Stimulated activated CD4-positive, alpha-beta T cell treated with anti-CD3 and anti-CD28 coated beads, Interleukin-2, amount 100 ng/mL, for 24 hours (primary cell): ENCODE measurements at places on chromosomes 2 and 18.

GRCh38 chr2:146572598-146572997 is 1272.2 kb upstream of the ACVR2A start:
- no peak for DNase-seq

DNA sequence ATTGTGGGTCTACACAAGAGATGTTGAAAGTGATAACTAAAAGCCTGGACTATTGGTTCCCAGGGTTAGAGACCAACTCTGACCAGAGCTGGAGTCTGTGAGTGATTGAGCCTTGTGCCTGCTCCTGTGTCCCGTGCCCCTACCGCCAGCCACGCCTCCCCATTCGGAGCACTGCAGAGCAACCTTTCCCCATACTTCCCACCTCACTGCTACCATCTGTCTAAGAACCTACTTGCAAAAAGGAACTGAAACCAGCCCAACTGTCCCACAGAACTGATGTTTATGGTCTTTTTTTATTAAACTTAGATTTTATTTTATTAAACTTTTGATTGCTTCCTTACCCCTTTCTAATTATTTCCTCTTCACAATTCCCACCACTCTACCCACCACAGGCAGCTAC is 300.3 kb upstream of the MGAT5 start:
- DNase-seq = no peak

DNA sequence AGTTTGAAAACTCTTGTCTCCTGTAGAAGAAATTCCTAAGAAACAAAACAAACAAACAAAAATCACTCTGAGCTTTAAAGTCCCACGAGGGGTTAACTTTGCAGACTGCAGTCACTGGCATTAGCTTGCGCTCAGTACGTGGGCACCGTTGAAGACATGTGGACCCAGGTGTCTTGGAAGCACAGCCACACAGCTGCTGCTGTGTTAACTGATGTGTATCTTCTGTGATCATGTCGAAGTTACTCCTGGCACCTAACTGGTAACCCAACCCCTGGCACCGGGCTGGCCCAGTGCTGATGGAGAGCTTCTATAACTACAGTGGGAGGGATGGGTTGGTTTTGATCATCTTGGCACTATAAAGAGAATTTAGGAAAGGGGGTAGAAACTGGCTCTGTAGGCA is 51.6 kb upstream of the FHL2 start:
- DNase-seq = no peak

DNA sequence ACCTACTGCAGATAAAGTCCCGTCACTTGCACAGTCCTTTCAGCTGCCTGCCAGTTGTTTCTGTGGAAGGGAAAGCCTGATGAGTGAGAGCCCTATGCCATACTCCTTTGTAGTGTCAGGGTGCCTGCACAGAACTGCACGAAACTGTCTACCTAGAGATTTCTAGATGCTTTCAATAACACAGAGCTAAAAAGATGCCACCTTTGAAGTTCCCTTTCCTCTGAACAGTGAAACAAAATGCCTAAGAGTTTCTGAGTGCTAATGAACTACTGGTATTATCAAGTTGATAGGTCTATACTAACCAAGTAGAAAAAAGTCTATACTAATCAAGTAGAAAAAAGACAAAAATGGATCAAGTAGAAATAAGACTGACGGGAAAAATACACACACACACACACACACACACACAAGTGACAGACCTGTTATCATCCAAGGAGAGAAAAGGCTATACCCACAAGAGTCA is 79.0 kb downstream of the TLK1 start:
- peak; percentile 10 for DNase-seq

- DNase-seq = peak; percentile 78
Observed at GRCh38 chr2:199739413-199740110, 111.4 kb downstream of the FTCDNL1 start.

DNA sequence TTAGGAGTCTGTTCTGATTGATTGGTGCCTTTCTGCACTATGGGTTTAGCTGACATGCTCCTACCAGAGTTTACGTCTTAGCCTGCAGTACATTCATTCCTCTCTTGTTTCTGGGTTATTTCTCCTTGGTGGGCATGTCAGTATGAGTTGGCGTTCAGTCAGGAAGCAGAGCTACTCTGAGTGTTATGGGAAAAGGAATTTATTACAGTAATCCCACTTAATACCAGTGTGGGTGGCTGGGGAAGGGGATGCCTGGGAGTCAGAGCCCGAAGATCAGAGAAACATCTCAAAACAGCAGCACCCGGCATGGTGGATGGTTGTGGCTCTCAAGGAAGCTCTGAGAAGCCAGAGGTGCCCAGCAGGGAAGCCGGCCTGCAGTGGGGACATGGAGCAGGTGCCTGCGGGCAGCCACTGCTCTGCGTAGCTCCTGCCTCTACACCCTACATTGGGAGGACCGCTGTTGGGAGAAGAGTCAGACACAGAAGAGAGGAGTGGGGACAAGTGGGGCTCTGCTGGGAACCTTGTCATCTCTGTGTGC is 48.9 kb downstream of the RAB31 start:
- DNase-seq = no peak

GRCh38 chr2:130827502-130828251 is 9.0 kb upstream of the ARHGEF4 start:
- DNase-seq = no peak

DNA sequence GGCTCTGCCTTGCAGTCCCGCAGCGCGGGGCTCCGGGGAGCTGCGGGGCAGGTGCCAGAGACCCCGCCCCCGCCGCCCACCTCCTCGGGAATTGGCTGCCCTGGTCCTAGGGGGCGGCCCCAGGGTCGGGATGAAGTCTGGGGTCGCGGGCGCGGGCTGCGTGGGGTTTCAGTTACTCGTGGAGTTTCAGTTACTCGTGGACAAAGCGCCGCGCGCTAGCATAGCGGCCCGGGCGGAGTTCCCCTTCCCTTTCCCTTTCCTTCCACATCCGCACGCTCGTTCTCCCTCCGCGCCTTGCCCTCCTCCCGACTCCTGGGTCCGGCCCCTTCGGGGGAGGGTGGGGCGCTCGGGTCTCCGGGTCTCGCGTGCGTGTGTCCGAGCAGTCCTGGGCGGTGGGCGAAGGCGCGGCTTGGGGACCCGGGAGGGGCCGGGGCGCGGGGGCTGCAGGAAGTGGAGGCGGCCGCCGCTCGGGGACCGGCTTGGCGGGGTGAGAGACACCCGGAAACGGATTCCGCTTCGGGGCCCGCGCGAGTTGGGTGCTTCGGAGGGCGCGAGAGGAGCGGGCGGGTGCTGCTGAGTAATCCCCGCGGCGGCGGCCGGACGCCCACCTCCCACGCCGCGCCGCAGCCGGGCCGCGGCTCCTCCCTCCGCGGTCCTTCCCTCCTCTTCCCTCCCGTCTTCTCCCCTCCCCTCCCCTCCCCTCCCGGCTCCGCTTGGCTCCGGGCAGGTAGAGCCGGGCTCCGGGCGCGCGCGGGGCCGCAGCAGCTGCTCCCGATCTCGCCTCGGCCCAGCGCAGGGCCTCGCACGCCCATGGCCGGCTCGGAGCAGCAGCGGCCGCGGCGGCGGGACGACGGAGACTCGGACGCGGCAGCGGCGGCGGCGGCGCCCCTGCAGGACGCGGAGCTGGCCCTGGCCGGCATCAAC is at the start of gene TTC39C:
Gene TTC39C, plus strand, starts transcription at position 693 of the 924 bp plus-strand sequence. Its CDS starts 118 bp downstream, at position 811.
- peak; percentile 87 for DNase-seq

DNA sequence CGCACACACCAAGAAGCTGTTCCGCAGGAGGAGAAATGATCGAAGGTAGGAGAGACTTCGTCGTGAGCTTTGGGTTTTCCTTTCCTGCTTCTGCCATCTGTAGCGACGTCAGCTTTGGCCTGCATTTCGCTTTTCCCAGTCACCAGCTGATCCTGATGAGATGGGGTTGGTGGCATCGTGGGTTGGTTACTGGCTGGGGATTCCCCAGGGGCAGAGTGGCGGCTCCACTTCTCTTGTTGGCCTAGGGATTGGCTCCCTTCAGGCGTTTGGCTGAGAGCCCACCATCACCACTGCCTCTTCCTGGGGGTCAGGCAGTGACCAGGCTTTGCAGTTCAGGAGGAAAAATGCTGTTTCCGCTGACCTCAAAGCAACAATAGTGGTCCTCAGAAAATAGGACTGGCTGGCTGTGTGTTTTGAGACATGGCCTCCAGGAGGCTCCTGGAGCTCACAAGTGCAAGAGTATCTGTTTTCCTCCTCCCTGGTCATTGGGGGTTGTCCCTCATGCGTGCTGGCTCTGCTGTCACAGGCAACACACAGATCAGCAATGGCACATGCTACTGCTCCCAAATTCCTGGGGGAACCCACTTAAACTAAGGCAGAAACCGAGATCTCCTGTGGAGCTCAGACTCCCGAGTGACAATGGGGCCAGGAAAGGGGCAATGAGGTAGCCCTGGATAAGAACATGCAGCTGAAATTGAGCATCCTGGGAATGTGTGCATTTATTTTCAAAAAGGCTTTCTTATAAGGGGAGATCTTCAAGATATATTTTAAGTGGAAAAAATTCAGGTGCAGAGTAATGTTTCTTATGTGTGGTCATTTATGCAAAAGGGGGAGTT is 173.0 kb downstream of the CTIF start:
- DNase-seq = no peak

- DNase-seq = no peak
Observed at GRCh38 chr2:241844831-241845578, 13.7 kb downstream of the PDCD1 start.

DNA sequence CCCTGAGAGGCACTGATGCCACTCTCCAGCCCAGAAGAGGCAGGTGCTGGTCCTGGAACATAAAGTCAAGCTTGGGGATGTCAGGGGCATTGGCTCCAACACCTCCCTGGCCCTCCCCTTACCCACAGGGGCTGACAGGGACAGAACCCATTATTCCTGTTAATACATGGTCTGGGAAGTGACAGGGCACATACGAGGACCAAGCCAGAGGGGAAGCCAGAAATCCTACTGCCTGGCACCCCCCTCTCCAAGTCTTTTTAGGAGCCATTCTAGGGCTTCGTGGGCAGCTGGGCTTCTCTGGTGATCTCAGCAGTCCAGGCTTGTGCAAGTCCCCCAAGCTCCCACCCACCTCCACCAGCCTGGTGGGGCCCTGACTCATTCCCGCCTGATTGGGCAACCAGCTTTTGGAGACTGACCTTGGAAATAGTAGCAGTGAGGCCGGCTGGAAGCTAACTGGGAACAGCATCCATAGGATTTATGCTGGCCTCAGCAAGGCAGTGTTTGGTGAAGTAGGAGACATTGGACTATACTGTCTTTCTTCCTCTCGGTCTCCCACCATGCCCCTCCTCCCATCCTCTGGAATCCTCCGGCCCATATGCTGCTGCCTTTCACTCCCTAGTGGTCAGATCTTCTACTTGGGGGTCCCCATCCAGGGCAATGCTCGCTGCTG is 86.4 kb upstream of the HK2 start:
- no peak for DNase-seq

GRCh38 chr2:21860907-21861306 is 737.1 kb downstream of the TDRD15 start:
- no peak for DNase-seq

DNA sequence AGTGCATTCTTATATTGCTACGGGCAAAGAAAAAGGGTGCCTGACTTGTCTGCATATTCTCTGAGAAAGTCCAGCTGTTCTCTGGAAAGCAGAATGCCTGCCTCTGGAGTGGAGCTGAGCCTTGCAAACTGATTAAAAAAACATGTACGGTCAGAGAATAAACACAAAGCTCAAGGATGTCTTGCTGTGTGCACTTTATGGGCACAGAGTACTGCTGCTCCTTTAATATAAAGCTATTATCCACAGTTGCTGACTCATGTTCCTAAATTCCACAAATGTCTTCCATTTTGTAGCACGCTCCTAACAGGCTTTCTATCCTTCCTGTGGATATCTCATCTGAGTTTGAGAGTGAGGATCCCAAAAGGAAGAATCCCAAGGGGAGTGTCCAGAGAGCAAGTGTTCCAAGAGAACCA is 229.0 kb downstream of the MREG start:
- DNase-seq = no peak

DNA sequence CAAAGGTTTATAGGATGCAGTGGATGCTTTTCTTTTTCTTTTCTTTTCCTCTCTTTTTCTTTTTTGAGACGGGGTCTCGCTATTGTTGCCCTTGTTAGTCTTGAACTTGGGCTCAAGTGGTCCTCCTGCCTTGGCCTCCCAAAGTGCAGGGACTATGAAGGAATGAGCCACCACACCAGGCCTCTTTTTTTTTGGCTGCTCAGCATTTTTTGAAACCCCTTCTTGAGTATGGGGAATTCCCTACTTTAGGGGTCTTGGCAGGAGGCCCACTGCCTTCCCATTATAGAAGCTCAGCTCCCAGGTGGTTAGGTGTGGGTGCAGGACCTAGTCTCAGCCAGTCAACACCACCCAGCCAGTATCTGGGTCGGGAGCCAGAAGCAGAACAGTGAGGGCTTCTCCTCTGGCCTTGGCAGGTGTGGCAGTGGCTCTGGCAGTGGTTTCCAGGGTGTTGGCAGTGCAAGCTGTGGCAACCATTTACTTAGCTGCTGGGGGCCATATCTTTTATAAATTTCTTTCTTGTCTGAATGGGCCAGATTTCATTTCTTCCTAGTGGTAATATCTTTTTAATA is 51.4 kb upstream of the ACYP2 start:
- DNase-seq = no peak

- no peak for DNase-seq
Observed at GRCh38 chr2:216188559-216188850, 79.4 kb downstream of the XRCC5 start.
